ENCODE measurements at places on chromosomes 11 and 22.

GRCh38 chr22:47295226-47295901 is 532.9 kb downstream of the TBC1D22A start:
- no peak for DNase-seq

DNA sequence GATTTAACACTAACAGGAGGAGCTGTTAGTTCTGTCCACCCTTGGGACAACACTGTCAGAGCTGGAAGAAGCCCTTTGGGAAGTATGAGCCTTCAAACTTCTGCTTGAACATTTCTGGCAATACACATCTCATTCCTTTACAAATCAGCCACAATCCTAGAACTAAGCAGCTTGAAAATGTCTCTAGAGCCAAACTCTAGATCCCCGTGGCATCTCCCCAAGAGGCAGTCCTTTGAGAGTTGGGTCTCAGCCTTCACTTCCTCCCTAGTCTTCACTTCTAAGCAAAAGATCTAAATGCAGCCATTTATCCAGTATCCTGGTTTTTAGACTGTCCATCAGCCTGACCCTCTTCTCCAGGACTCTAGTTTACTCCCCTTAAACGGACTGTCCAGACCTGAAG is 26.9 kb downstream of the ARFGAP2 start:
- DNase-seq, result no peak

DNA sequence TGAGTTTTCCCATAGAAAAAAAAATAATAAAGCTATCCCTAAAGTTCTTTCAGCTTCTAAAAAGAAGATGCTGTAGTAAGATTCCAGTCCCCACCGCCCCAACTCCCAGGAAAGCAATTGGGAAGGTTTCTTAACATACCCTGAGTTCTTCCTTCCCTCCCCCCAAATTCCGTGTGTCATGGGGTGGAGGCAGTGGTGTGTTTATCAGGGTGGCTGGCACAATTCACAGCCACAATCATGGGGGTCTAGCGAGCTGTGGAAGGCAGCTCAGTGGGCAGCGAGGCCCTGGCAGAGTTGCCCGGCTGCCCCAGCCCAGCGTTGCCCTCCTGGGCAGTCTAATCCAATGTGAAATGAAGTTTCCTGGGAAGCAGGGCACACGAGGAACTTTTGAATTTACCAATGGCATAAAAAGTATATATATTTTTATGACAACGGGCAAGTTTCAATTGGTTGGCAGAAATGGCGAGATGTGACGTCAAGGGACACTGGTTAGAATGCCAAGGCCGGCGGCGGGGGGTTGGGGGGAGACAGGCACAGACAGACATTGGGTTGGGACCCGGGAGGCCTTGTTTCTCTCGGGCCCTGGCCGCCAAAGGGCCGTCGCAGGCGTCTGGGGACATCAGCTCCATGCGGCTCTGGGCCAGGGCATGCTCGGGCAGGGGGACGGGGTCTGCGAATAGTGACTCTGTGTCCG is 80.7 kb upstream of the PPARA start:
- DNase-seq, result peak; percentile 45

GRCh38 chr11:35725885-35726284 is 63.3 kb downstream of the TRIM44 start:
- no peak for DNase-seq

DNA sequence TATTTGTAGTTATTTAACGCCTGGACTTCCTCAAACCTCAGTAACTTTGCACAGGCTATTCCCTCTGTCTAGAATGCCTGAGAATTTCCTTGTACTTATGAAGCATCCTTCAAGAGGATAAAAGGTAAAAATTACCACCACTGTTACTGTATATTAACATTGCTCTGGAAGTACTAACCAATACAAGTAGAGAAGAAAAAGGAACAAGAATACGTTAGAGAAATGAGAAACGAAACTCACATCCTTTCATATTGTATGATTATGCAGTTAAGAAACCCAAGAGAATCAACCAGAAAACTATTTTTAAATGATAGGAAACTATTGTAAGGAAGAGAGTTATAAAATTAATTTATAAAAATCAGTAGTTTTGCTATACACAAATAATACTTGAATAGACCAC is 48.2 kb upstream of the OR5P2 start:
- no peak for DNase-seq

DNA sequence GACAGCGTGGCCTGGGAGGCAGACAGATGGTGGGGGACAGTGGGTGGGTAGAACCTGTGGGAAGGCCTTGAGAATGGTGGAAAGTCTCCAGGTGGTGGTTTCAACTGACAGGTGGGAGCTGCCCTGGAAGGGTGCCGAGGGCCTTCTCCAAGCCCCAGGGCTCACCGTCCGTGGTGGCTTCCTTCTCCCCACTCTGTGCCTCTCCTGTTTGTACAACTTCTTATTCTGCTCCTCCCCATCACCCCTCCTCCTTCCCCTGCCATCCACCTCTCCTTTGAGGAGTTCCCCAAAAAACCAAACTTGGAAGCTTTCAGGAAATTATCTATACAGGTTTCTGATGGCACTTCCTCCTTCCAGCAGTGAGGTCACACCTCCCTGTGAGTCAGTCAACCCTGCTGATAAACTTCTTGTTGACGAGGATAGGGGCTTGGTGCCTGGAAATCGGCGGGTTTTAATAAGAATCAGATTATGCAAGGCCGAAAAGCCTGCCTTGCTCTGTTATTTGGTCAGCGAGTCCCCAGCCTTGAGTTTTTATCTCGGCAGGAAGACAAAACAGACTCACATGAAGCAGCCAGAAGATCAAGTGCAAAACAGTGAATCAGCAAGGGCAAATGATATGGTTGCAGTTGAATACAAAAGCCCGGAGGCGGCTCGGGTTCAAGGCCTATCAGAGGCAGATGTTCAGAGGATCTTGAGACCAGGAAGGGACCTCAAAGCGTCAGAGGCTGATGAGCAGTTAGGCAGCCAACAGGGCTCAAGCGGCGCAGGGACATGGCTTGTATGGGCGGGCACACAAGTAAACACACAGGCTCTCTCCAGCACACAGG is 9.5 kb upstream of the ST3GAL4 start:
- DNase-seq, result no peak

DNA sequence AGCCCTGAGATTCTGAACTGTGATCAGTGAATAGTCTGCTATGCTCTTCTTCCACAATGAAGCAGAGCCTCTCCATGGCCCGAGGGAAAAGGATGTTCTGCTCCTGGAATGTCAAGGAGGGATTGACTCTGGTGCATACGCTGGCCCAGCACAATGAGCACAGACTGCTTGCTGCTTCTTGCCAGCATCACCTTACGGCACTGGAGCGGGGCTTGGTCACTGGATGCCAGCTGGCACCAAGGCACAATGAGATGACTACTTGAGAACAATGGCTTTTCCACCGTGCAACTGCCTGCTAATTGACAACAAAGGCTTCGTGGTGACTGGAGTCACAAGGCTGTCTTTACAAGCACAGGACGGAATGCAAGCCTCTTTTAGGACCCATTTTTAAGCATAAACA is 139.2 kb downstream of the DSCAML1 start:
- no peak for DNase-seq

- DNase-seq, result no peak
Measured at GRCh38 chr22:30115705-30116104, 35.4 kb downstream of the HORMAD2 start.

- DNase-seq, result no peak
Measured at GRCh38 chr22:37769056-37769455, 38.7 kb upstream of the GCAT start.

GRCh38 chr11:119590651-119591351 is 138.2 kb downstream of the NECTIN1 start:
- DNase-seq, result no peak

- DNase-seq, result no peak
Measured at GRCh38 chr11:64056213-64056785, 20.6 kb downstream of the FLRT1 start.

DNA sequence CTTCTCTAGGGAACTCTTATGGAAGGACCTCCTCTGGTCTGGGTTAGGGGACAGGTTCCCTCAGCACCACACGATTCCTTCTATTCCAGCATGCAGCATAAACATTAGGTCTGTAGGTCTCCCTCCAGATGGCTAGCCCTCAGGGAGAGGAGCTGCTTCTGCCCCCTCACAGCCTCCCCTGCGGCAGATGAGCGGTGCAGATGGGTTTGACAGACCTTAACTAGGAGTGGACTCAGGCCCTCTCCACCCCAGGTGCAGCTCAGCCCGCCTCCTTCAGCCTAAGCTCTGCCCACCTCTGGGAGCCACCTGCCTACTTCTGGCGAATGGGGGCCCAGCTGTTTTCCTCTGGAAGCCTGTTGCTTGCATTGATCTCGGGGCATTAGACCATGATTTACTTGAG is 55.7 kb upstream of the EIF3D start:
- DNase-seq, result no peak

- DNase-seq, result no peak
Measured at GRCh38 chr22:40441761-40442390, 71.5 kb downstream of the SGSM3 start.
